ENCODE measurements at places on chromosomes 12 and 14.

GRCh38 chr12:98439471-98439951, 75.9 kb upstream of the TMPO start:
- DNase-seq = no peak

DNA sequence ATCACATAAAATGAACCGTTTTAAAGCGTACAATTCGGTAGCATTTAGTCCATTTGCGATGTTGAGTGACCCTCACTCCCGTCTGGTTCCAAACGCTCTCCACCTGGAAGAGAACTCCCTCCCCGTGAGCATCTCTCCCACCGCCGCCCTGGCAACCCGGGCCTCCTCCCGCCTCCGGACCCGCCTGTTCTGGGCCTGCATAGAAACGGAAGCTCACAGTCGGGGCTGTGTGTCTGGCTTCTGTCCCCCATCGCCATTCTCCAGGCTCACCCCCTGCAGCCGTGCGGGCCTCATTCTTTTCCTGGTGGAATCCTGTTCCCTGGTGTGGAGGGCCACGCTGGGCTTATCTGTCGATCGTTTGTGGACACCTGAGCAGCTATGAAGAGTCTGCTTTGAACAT, 17.3 kb downstream of the LRCOL1 start:
- no peak for DNase-seq

DNA sequence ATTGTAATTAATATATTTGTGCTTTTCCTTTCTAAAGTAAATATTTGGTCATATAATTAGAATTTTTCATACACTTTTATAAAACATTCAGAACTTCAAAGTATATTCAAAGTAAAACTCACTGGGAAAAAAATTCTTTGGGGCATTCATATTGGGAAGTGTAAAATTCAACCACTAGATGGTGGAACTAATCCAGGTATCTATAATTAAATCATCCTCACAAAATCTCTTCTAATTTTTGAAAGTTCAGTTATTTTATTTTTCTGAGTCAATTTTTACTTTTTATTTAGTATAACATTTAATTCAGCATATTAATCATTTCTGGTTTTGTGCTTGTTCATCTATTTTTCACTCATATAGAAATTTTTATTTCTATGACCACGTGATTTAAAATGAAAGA, 81.0 kb downstream of the NTS start:
- DNase-seq = no peak

- DNase-seq = no peak
Observed at GRCh38 chr12:49263400-49263763, 1.5 kb upstream of the TUBA1C start.

DNA sequence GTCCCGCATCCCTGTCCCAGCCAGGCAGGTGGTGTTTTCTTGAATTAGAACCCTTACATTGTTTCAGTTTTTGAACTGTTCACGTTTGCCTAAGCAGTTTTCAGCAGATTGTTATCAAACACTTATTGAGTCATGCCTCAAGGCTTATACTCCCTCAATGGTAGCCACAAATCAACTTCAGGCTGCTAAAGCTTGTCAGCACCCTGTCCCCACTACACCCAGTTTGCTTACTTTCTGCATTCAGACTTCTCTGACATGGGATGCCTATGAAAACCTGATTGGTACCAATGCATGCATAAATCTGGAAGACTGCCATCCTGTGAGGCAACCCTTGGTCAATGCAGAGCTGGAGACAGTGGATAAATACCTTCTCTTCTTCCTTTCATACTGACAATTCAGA, 225.4 kb downstream of the BTG1 start:
- no peak for DNase-seq

DNA sequence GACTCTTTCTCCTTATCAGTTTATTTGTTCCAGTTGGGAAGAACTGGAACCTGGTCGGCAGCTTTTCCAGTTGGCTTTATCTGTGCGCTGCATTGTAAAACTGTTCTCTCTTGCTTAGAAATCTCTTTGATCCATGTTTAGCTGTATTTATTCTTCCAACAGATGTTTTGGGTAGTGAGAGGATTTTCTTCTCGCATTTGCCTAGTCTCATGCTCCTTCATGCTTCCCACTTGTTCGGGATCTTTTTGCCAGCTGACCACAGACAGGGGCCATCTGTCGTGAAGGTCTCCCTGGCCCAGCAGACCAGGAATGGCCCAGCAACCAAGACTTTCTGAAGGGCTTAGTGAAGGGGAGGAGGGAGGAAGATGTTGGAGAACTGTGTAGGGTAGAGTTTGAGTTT, 21.6 kb downstream of the NTF3 start:
- no peak for DNase-seq

GRCh38 chr14:72856530-72857266, 37.2 kb downstream of the DPF3 start:
- no peak for DNase-seq

DNA sequence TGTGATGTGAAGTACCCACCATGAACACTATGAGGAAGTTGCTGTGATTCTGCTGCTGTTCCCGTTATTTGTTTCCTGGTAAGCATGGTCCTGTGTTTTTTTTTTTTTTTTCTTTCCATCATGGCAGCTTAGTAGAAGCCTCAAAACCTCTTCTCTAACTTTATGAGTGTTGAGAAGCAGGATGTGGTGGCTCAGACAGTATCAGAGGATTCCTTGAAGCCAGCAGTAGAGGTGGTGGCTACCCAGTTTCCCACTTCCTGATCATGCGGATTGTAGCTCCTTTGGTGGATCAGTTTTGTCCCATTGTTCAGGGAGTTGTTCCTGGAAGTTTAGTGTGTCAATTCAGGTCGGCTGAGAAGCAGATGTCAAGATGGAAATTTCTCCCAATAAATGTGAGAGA, 175.8 kb downstream of the ATP23 start:
- DNase-seq = no peak

DNA sequence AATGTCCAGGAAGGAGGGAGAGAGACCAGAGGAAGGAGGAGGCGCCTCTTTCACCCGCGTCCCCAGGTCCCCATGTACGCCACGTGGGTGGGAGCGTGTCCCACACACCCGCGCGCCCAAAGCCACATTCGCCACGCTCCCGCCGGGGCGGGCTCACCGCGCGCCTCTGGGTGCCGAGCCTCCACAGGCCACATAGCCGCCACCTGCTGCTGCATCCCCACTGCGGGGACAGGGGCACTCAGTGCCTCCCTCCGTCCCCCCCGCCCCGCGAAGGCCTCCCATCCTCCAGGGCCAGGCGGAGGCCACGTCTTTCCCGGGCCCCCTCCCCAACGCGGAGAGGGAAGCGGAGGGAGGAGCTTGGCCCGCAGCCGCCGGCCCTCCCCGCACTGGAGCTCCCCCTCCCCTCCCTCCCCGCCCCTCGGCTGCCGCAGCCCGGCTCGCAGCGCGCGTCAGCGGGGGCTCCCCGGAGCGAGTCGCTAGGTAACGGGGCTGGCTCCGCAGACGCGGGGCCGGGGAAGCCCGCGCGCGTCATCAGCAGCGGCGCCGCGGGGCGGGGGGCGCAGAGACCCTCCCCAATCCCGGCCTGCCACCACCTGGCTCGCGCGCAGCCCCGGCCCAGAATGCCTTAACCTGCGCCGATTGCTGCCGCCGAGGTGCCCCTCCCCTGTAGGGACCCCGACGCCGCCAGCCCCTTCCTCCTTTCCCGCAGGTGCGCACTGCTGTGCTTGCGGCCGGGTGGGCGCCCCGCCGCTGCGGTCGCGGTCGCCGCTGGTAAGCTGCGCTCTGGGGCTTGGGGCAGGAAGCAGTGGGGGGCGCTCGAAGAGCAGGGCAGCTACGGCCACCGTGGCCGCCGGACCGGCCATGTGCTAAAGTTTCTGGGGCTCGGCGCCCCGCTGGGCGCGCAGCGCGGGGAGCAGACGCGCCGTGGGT, 536 bp upstream of the TUNAR start:
- DNase-seq = no peak

DNA sequence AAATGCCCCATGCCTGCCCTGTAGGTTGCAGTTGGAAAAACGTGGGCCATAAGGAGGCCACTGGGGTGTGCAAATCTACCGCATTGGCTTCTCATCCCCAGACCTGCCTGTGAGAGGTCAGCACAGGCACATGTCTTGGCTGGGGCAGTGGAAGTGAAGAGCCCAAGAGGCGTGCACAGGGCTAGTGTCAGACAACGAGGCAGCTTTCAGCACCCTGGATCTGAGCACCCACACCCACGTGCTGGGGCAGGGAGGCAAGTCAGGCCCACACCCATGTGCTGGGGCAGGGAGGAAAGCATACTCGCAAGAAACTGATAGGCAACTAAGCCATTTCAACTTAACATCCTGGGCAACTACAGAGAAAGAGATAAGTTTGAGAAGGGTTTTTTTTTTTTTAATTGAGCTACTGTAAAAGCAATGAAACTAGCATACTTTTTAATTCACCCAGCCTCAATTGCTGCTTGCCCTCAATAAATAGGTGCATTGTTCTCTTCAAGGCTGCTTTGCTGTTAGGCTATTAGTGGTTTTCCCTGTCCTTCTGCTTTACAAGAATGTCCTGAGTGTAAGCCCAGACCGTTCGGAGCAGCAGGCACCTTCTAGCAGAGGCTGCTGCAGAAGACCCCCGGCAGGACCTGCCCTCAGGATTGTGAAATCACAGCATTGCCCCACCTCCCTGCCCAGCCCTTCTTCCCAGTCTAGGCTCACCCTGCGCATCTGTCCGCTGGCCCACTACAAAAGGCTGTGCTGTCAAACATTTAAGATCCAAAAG, 355.3 kb upstream of the FKBP4 start:
- DNase-seq = no peak

GRCh38 chr12:111041091-111041490, 120.7 kb upstream of the MYL2 start:
- DNase-seq = no peak

DNA sequence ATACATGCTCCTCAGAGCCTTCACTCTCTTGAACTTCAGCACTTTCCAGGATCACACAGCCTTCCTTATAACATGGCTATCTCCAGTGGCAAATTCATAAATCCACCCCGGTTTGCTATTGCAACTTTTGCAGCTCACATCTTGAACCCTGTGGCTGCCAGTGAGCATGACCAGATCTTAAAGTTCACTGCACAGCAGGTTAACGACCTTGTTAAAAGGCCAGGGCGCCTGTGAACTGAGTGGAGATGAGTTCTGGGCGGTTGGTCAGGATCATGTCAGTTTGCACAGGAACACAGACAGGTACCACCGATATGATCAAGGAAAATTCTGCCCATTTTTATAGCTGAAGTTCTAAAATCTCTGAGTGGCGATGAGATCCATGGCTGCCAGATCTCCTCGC, 24.7 kb upstream of the LTA4H start:
- DNase-seq = no peak

DNA sequence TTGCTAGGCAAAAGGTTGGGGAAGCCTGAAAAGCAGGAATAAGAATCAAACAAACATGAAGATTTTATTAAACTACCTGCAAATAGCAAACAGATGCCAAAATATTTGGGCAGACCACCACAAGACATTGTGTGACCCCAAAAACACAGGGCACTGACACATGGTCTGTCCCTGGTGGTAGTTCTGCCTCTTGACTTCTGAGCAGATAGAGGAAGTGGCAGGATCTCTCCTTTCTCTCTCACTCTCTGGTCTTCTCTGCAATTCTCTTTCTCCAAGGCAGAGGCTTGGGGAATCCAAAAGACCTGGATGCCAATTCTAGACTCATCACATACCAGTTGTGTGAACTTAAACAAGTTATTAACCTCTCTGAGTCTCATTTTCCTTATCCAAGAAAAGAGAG, 4.3 kb upstream of the PTGDR start:
- no peak for DNase-seq

GRCh38 chr14:59161561-59162175, 26.8 kb upstream of the DAAM1 start:
- peak; percentile 20 for DNase-seq

DNA sequence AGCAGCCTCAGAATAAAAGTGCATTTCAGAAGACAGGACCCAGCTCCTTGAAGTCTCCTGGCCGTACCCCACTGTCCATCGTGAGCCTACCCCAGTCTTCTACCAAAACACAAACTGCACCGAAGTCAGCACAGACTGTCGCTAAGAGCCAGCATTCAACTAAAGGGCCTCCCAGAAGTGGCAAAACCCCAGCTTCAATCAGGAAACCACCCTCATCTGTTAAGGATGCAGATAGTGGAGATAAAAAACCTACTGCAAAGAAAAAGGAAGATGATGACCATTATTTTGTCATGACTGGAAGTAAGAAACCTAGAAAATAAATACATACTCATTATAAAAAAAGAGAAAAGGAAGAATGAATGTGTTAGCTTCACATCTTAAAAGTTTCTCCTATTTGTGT, 51.1 kb downstream of the GAS2L3 start:
- DNase-seq = no peak

DNA sequence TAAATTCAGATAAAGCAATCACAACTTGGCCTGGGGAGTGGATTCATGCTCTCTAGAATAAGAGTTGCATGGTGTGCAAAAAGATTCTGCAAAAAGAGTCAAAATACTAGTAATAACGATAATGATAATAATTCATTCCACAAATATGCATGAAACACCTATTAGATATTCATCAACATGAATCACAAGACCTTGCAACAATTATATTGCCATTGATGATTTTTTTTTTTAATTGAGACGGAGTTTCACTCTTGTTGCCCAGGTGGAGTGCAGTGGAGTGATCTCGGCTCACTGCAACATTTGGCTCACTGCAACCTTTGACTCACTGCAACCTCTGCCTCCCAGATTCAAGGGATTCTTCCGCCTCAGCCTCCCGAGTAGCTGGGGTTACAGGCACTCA, 109.2 kb upstream of the FLRT2 start:
- no peak for DNase-seq

DNA sequence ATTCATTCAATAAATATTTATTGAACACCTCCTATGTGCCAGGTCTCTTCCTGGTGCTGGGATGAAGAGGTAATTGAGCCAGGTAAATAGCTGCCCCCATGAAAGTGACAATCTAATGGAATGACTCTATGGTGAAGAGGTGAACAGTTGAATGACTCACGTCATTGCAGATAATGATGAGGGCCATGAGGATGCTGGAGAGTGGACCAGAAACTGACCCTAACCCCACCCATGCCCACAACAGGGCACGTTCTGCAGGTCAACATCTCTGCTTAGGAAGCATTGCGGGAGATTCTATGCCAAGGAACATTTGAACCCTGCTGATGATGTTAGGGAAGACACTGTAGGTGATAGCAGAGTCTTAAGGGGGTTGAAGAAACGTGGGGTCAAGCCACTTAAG, 788.9 kb upstream of the TBX3 start:
- no peak for DNase-seq

DNA sequence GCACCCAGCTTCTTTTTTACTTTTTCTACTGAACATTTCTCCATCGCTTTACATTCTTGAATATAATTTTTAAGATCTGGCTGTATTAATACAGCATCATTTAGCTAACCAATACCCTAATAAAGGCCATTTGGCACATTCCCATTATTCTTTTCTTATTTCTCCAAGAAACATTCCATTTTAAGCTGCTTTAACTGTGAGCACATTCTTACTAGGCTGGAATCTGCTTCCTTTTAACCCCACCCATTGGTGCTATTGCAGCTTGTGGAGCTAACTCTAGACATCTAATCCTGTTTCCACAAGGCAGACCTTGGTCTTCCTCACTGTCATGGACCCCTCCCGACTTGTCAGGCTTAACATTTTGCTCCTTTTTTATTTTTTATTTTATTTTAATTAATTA, 15.2 kb downstream of the CALM1 start:
- DNase-seq = no peak

DNA sequence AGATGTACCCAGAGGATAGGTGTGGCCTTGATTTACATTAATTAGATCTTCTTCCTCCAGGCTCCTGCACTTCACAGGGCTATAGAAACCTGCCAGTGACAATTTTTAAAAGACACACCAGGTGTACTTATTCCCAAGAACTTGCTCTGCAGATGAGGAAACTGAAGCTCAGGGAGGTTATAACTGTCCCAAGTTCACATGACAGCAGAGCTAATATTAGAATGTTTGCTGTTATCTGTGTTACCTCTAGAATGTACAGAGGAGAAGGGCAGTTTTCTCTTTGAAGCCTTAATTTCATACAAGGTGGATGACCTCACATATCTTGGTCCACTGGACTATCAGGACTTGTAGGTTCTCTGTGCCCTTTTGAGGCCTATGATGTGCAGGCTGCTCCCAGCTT, 27.7 kb downstream of the RASSF8 start:
- DNase-seq = no peak
